ENCODE measurements at places on chromosomes 1 and 21.

GRCh38 chr1:180151508-180151907 lies 3.2 kb upstream of the QSOX1 start:
- no peak for ATAC-seq

DNA sequence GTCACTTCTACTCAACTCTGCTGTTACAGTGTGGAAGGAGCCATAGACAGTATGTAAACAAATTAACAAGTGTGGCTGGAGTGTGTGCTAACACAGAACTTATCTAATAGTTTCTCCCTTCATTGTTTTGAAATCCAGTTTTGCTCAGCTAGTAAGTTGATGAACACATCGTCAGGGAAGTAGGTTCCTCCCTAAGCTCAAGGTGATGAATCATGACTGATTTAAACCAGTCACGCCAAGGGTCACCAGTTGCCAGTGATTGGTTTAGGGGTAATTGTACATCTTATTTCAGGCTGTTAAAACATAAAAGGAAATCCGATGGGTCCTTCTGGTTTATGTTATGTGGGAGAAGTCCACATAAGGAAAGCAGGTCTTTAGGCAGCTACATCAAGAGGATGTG lies 97.0 kb upstream of the CHODL start:
- ATAC-seq, result no peak

GRCh38 chr1:41872074-41872473 lies 46.6 kb downstream of the HIVEP3 start:
- no peak for ATAC-seq

GRCh38 chr1:97758541-97759057 lies 162.2 kb downstream of the DPYD start:
- no peak for ATAC-seq

DNA sequence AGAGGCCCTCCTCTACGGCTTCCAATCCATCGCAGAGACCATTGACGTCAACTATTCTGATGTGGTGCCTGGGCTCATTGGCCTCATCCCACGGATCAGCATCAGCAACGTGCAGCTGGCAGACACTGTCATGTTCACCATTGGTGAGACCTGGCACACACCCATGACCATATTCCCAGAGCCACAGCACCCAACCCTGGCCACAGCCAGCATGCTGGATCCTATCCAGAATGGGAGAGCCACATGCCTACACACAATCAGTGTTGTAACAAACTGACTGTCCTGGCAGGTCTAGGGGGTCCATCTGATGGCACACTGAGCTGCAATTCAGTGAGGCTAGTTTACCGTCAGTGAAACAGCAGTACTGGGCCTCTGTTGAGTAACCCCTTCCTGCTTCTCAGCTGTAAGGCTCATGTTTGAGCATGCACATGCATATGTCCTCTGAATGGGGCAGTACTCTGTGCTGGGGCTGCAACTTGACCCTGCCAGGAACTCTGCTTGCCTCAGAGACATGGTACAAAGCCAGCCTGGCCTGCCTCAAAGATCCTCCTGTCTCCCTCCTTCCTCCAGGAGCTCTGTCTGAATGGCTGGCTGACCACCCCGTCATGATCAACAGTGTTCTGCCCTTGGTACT lies 10.8 kb downstream of the IPO13 start:
- no peak for ATAC-seq

DNA sequence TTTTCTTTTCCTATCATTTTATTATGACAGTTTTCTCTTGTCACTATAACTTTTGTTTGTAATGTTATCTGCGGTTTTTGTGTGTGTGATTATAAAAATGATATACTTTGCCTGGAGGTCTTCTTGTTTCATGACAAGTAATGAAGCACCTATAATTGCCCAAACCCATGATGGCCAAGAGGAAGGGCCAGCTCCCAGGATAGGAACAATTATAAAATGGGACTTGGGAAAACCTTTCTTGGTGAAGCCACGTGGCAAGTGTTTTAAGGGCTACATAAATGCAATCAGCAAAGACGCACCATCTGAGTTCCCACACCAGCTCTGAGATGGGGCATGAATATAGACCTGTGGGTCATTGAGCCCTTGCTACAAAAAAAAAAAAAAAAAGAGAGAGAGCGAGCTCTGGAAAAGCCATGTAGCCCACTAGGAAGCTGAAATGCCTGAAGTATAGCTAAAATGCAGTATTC lies 462.6 kb upstream of the RUNX1 start:
- ATAC-seq, result no peak

GRCh38 chr1:53736290-53736689 lies 2.7 kb downstream of the GLIS1 start:
- no peak for ATAC-seq

- ATAC-seq, result peak; percentile 30
These were observed 244.3 kb downstream of the PTPRC start for GRCh38 chr1:198883184-198883583.

- ATAC-seq, result no peak
These were observed 9.6 kb upstream of the FAM78B start for GRCh38 chr1:166176416-166176815.

DNA sequence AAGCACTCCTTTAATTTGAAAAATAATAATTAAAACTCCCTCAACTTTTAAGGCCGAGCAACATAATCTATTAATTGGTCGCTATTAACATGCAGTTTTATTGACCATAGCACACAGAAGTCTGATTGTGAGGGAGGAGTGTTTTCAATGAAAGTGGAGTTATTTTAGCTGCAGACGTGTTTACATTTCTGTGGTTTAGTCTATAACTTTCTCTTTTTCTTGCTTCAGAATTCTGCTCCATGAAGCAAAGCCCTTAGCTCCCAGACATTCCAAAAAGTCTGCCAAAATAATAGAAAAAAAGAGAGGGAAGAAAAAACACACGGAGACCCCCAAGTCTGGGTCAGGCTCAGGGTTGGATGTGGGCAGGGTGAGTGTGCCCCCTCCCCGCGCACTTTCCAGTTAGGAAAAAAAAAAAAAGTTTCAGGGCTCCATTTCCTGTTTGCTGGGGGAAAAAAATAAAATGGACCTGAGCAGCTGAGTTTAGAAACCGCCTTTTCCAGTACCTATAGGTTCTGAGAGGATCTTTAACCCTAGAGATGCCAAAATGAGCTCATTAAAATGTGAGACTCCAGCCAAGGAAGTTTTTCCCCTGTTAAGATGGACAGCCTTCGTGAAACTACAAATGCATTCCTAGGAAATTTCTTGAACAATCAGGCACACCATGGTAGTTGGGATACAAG lies 143.7 kb upstream of the ETS2 start:
- no peak for ATAC-seq

DNA sequence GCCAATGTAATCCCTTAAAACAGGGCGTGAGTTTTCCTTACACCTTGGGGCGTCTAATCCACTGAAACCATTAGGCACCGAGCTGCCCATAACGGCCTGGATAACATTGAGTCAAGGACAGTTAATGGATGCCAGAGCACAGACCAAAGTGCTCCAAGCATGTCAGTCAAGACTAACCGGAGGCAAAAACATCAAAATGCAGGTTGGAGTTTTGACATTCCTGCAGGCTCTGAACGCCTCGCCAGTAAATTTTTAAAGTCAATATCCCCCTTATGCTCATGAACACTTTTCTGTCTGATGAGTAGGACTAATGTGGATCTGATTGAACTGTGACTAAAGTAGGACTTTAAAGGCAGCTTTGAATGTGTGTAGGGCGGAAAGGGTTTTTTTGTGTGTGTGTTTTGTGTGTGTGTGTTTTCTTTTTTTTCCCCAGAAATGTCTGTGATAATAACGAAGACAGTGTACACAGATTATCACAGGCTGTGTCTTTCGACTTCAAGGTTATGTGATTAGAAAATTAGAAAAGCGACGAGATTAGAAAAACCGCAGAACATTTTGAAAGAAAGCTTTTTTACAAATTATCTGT lies 194.2 kb upstream of the PROX1 start:
- no peak for ATAC-seq

- ATAC-seq, result no peak
These were observed 28.0 kb downstream of the BCAR3 start for GRCh38 chr1:93653656-93654055.

DNA sequence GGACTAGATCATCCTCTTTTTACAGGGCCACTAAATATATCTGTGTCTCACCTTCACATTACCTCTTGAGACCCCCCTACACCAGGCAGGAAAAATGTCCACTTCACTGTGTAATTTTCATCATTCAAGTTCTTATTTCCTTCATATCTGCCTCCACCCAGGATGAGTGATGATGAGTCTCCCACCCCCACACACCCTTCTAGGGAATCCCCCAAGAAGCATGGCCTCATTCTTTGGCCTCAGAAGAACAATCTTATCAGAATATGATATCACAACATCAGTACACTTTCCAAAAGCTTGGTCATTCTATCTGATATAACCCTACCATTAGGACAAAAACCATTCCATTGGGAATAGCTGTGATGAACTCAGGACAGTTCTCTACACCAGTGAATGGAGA lies 170.3 kb upstream of the DUSP10 start:
- ATAC-seq, result peak; percentile 85

- ATAC-seq, result no peak
These were observed 11.7 kb downstream of the EVA1C start for GRCh38 chr21:32424191-32424535.

All from activated CD4-positive, CD25-positive, alpha-beta regulatory T cell treated with anti-CD3 and anti-CD28 coated beads, Interleukin-2, amount 50 U/mL, for 24 hours (primary cell).